Body of pancreas (tissue), 4 donors: ENCODE measurements at places on chromosomes 2 and 18. TPM values are rescaled to one million over a fixed set of nuclear protein-coding genes. Genes with fewer than 3 reads are reported as not detected.
A peak's percentile ranks its signal among the peaks of the same experiment; 100 is the strongest.

The SOS1 gene
- 13.7 TPM for total RNA-seq

The SERPINB10 gene
- not detected for total RNA-seq

GRCh38 chr2:165307317-165307716 lies 68.1 kb downstream of the SCN2A start:
- no peak overlapping the region for H3K4me3 ChIP-seq
- H3K36me3 ChIP-seq, result no peaks in the 10 kb centered on the region
- H3K27ac ChIP-seq, result no peak overlapping the region
- no peaks in the 10 kb centered on the region for H3K27me3 ChIP-seq

DNA sequence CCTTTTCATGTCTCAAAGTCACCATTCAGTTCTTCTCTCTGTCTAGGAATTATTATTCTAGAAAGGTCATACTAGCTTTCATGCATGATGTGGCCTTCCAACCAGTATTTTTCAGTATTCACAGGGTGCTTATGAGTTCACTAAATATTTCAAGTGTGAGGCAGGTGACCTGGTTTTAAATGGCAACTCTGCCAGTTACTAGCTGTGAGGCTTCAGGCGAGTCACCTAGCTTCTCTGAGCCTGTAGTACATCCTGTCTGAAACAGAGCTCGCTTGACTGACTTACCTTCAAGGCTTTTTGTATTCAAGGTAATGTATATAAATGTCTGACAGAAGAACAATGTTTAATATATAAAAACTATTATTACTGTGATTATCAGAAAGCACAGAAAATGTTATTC lies 19.4 kb upstream of the ACVR1 start:
- no peaks in the 10 kb centered on the region for H3K36me3 ChIP-seq
- no peak overlapping the region for H3K4me3 ChIP-seq
- DNase-seq, result no peak

DNA sequence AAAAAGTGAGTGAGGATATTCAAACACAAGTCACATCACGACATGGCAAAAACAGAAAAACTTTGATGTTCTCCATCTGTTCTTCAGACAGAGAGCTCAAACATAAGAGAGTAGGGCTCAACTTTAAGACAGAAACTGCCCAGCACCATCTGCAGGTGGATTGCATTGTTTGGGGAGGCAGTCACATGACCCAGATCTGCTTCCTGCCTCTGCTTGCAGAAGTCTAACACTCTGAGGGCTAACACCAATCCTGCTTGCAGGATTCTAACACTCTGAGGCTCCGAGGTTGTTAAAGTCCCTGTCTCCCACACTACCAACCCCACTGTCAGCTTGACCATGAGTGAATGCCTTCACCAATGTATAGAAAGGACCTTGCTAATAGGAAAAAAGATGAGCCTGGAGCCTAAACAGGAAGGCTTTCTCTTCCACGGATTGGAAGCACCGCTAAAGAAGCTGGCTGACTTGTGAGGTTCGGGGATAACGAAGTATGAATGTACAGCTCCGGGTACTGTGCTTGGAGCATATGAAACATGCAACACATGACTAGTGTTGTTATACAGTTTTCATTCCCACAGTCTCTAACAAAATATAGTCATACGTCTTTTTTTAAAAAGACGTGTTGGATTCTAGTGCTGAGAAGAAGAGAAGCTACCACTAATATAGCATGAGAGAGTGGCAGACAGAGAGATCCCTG lies 176.6 kb upstream of the CREB1 start:
- H3K36me3 ChIP-seq, result no peaks in the 10 kb centered on the region
- no peak overlapping the region for H3K27ac ChIP-seq

DNA sequence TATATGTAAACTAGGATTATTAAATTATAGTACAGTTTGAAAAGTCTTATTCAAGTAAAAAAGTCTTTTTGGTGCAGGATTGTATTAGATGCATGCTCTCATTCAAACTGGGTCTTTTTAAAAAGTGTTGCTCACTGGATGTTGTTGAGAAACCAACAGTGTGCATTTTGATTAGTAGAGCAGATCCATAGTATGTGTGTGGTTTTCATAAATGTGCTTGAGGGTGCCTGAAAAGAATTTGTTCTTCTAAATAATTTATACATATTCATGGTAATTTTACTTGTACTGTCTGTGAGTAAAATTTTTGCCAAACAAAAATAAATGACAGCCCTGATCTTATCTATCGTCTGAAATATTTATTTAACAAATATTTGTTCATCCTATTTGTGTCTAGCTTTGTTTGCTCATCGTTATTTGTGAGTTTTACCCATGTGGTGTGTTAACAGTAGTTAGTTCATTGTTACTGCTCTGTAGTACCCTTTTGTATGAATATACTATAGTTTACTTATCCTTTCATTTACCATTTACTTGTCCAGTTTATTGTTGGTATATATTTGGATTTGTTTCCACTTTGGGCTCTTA lies 50.4 kb downstream of the PTPN4 start:
- H3K4me3 ChIP-seq, result no peak overlapping the region
- no peaks in the 10 kb centered on the region for H3K27me3 ChIP-seq
- no peak overlapping the region for H3K27ac ChIP-seq
- H3K36me3 ChIP-seq, result no peaks in the 10 kb centered on the region

- no peaks in the 10 kb centered on the region for H3K27me3 ChIP-seq
- H3K4me1 ChIP-seq, result no peaks in the 10 kb centered on the region
- H3K36me3 ChIP-seq, result no peaks in the 10 kb centered on the region
- no peak overlapping the region for H3K4me3 ChIP-seq
- DNase-seq, result no peak
Observed at GRCh38 chr18:37684590-37684989, 119.0 kb upstream of the CELF4 start.

GRCh38 chr18:49843778-49844625 lies 30.7 kb upstream of the ACAA2 start:
- DNase-seq, result no peak
- H3K4me1 ChIP-seq, result no peaks in the 10 kb centered on the region
- H3K36me3 ChIP-seq, result no peaks in the 10 kb centered on the region
- H3K27me3 ChIP-seq, result no peaks in the 10 kb centered on the region

GRCh38 chr18:44637210-44638033 lies 43.3 kb upstream of the SETBP1 start:
- H3K36me3 ChIP-seq, result no peaks in the 10 kb centered on the region
- no peaks in the 10 kb centered on the region for H3K4me1 ChIP-seq
- DNase-seq, result no peak
- H3K27ac ChIP-seq, result no peak overlapping the region
- no peak overlapping the region for H3K4me3 ChIP-seq

DNA sequence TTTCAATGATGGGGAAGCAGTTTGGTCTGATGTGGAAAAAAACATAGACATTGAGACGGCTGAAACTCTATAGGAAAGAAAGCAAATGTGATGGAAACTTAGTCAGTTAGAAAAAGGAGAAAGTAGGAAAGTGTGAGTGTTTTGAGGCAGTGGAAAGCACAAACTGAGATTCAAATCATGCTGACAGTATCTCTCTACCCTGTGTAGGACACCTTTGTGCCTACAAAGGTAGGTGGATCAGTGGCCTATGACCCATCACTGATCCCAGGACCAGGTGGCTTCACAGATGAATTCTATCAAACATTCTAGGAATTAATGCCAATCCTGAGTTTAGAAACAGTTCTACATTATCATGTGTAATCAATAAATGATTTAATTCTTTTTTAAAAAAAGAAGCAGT lies 57.1 kb downstream of the CD226 start:
- H3K36me3 ChIP-seq, result no peaks in the 10 kb centered on the region
- H3K4me1 ChIP-seq, result peaks cover 8% of the 10 kb centered on the region

DNA sequence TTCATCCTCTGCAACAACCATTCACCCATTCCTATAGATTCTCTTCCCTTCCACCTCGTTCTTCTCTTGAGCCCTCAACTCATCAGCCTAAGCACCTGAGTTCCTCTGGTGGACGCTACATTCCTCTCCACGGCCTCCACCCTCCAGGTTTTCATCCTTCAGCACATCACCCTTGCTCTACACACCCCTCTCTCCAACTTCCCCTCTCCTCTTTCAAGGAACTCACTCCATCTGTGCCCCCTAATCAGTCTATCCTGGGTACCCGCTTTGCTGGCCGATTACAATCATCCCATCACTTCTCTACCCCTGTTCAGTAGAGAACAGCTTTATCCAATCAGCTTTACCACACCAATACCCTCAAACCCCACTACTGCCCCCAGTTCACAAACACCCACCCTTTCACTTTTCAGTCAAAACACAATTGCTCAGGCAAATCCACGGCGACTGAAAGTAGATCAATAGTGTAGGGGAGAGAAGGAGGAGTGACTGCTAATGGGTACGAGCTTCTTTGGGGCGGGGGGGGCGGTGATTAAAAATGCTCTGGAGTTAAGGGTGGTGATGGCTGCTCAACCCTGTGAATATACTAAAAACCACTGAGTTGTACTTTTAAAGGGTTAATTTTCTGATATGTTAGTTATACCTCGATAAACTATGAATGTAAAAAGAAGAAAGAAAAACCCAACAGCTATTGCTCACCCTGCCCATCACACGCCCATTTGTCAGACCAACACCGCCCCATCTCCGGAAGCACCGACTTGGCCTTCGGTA lies 857 bp downstream of the DYM start:
- peak overlapping the region; percentile 98 for H3K4me3 ChIP-seq
- no peaks in the 10 kb centered on the region for H3K36me3 ChIP-seq
- DNase-seq, result peak; percentile 19

- H3K27me3 ChIP-seq, result no peaks in the 10 kb centered on the region
- H3K27ac ChIP-seq, result peak within 1 kb of the TSS; percentile 99
- DNase-seq, result peak; percentile 29
- H3K36me3 ChIP-seq, result no peaks in the 10 kb centered on the region
- H3K4me1 ChIP-seq, result peaks cover 28% of the 10 kb centered on the region
Observed at GRCh38 chr2:69914950-69915945, at the start of gene MXD1. TSS of gene MXD1 (plus strand) at chr2:69915109. CDS start at chr2:69915331, 222 bp downstream.

DNA sequence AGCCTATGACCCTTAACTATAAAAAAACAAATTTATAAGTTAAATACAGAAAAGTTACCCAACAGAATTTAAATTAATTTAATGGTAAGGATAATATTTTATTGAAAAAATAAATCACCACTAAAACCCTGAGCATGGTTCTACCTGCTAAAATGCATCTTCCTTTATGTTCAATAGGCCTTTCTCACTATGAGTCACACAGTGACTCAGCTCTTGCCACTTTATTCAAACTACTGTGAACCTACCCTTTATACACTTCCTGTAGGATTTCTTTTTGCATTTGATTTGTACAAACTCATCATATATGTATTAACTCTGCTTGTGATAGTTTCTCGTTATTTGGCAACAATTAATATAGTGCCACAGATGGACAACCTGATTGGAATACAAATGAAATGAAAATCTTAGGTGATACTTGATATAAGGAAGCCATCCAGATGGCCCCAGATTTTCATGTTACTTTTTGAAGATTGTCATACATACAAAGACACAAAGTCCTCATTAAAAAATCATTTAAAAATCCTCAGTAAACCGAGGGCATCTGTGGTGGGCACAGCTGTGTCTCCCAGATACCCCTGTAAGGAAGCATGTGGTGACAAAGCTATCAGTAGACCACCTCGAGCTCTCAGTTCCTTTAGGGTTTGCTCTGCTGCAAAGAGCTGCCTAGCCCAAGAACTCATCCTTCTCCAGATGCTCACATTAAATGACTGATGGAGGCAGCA lies 55.2 kb upstream of the COBLL1 start:
- H3K27me3 ChIP-seq, result no peaks in the 10 kb centered on the region
- DNase-seq, result no peak
- no peak overlapping the region for H3K4me3 ChIP-seq
- H3K27ac ChIP-seq, result no peak overlapping the region
